CD8-positive, alpha-beta memory T cell (primary cell): ENCODE measurements at places on chromosomes 7 and 10.

- peak; percentile 99 for DNase-seq
Observed at GRCh38 chr7:25125137-25125946, at the start of gene CYCS. Gene CYCS (minus strand): TSS chr7:25125260. CDS start chr7:25124119, 1,141 bp downstream.

GRCh38 chr7:87480386-87480785, 4.9 kb upstream of the ABCB4 start:
- no peak for DNase-seq

GRCh38 chr7:144671429-144671828, 164.4 kb downstream of the TPK1 start:
- DNase-seq, result no peak

- no peak for DNase-seq
Observed at GRCh38 chr7:16135658-16136057, 285.7 kb downstream of the CRPPA start.

DNA sequence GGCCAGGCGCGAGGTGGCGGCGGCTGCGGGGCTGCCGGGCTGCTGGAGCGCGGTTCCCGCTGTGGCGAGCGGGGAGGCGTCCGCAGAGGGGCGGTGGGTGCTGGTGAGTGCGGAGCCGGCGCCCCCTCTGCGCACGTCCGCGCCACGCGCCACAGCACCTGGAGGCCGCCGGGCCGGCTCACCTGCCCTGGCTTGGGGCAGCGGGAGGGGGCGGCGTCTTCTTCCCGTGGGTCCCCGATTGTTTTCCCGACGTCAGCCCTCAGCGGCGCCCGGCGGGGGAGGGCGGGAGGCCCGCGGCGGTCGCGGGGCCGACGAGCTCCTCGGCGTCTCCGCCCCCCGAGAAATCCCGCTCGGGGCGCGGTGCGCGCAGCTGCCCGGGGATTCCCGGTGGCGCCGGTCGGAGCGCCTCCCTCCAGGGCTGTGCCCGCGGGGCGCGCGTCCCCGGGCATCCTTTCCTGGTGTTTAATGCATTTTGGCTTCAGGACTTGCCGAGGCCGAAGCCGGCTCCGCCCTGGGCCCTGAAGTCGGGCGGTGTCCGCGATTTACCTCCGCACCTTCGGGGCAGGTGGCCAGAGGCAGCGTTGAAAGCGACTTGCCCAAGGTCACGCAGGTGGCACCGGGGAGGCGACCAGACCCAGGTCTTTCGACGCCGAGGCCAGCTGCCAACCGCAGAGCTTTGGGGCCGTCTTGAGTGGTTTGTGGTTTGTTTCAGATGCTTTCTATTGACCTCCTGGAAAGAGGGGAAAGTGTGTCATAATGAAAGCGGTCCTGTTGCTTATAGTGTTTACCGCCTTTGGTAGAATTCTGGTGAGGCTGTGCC, 561 bp downstream of the PLEKHA1 start:
- peak; percentile 80 for DNase-seq

DNA sequence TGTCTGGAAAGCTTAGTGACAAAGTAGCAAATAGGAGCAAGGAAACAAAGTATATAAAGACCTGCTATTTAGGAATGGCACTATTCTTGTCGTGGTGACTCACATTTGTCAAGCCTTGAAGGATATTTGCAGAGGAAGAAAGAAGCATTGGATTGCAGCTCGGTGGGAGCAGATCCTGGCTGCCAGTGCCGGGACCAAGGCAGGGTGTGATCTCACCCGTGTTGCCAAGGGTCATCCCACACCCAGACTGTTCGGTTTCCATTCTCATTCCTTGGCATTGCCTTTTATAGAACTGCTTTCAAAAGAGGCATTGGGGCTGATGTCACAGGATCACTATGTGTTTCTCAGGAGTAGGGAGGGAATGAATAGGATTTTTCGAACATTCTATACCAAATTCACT, 176.2 kb downstream of the GALNT17 start:
- DNase-seq, result no peak

DNA sequence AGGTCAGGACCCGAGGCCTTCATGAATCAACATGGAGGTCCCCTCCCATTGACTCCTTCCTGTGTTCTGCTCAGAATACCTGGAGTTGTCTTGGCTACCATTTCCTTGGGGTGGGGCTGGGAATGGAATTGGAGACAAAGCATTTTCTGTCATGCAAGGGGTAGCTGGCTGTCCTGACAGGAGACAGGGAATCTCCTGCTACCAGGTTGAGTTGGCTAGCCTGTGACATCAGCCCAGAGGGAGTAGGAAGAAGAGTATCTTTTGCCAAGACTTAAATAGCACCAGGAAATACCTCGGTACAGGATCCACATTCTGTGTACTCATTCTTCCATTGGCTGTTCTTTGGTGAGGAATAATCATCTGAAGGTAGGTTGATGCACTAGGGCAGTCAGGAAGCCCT, 4.9 kb downstream of the ZDHHC16 start:
- DNase-seq, result no peak

DNA sequence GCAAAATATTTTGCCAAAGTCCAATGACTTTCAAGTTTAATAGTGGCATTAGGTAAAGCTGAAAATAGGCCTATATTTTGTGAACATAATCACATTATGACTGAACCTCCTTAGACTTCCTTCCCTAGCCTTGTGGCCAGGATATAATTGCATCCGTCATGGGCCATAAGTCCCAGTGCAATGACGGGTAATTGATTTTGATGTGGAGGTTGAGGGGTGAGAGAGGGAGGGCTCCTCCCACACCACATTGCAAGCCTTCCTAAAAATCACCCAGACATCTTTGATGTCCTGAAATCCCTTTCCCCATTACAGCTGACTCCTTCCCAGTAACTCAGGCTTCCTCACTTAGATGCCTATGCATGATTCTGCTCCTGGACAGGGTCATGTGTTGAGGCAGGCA, 25.6 kb downstream of the TAS2R41 start:
- no peak for DNase-seq

GRCh38 chr7:5822742-5823503, 41.5 kb upstream of the RNF216 start:
- peak; percentile 99 for DNase-seq

DNA sequence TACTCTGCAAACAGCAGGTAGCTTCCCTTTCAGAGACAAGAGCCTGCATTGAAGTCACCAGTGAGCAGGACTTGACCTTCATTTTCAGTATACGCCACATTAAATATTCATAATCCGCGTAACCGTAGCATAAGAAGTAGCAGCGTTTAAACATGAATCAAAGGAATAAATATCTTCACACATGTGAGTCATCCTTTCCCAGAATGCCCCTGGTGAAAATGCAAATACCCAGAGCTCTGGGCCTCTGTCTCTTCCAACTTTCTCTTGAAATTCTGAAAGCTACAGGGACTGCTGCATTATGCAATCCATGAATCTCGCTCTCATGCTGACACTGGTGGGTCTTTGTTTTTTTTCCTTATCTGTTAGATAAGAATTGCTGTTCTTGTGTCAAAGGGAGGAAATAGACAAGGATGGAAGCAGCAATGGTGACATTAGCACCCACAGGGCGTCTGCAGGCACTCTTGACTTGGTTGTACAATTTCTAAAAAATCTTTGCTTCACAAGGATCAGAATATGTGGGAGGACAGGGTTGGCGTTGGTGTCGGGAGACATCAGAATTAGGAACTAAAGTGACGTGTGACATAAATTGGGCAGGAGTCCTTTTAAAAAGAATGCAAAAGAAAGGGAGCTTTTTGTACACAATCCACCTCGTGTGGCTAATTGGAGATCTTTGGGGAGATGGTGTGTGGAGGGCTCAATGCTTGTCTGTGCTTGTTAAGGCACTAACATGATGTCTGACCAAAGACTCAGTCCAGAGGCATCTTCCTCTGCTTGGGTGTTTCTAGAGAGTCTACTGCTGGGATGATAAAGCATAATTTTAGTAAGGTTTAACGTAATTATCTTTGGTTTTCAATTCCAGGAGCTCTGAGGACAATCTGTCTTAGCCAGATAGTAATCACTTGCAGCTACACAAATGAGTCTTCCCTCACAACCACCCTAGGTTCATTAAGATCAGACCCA, 390.3 kb downstream of the KCNMA1 start:
- DNase-seq, result no peak

GRCh38 chr10:118841881-118842605, 87.3 kb upstream of the CACUL1 start:
- DNase-seq, result no peak

GRCh38 chr7:104873401-104873800, 140.6 kb upstream of the KMT2E start:
- no peak for DNase-seq

DNA sequence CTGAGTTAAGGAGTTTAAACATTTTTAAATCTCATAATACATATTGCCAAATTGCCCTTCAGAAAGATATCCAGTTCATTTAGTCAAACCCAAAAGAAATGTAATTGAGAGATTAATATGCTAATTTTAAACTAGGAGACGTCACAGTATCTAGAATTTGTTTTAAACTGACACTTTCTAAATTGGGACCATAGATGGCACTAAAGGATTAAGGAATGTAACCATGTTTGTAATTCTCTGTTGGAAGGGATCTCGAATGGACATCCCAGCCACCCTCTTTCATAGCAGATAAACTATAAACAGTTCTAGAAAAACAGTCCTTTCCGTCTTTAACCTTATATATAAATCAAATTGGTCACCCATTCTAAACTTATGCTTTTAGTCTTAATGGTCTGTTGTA, 30.0 kb upstream of the SAMD9L start:
- DNase-seq, result no peak

DNA sequence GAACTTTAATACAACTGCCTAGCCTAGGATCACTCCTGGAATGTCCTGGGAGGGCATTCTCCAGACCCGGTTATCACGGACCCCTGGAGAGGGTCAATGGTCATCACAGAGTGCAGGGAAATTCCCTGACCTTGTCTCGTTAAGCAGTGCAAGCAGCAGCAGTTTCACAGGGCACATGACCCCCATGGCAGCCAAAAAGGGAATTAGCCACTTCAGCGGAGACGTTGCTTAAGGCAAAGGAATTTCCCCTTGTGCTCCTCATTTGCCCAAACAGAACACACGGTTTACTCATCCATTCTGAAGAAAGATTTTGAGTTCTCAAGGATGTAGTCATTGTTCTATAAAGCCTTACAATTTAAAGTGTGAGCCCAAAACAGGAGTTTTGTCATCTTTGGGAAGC, 260.3 kb downstream of the SNX13 start:
- DNase-seq, result no peak

- DNase-seq, result no peak
Observed at GRCh38 chr10:54914049-54914448, 113.0 kb upstream of the PCDH15 start.

DNA sequence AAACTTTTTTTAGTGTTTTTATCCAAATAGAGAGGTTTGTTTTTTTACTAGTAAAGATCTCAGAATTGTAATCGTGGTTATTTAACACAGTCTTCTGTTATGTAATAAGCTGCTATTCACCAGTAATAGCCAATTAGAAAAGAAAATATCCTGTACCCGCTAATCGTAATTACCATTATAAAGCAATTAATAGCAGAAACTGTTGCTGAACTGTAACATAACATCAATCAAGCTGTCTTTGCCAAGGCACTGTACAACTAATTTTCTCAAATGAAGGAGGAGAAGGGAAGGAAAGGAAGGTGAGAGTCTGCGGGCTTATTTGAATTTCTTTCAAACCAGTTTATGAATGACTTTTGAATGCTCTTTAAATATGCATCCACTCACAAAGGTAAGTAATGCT, 9.3 kb downstream of the ZNF277 start:
- no peak for DNase-seq

DNA sequence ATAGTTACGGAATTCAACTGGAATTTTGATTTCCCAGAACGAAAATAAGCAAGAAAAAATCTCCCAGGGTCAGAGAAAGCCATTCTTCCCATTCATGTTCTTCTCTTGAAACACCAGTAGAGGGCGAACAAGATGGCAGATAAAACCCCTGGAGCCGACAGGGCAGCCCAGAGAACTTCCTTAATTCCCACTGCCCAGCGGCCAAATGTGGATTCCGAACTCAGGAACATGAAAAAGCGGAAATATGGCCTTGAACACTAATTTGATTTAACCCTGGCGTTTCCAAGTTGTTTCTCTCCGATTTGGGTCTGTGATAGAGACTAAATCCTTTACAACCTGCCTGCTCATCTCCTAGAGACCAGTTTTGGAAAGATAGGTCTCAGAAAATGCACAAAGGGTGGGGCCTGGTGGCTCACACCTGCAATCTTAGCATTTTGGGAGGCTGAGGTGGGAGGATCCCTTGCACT, 100.7 kb upstream of the WAC start:
- peak; percentile 38 for DNase-seq

DNA sequence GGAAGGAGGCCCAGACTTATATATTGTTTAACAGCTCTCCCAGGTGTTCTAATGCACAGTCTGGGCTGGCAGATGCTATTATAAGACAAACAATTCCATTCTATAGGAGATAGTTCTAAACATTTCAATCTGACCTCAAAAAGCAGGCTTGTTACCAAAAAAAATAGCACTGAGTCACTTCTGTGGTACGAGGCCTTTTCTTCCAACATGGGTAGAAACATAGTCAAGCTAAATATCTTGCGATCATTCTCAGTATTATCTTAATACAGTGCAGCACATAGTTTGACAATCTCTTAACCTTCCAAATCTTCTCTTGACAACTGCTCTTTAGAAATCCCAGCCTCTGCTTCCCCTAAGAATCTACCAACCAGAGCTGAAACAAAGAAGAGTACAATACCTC, 46.6 kb upstream of the MKX start:
- no peak for DNase-seq

DNA sequence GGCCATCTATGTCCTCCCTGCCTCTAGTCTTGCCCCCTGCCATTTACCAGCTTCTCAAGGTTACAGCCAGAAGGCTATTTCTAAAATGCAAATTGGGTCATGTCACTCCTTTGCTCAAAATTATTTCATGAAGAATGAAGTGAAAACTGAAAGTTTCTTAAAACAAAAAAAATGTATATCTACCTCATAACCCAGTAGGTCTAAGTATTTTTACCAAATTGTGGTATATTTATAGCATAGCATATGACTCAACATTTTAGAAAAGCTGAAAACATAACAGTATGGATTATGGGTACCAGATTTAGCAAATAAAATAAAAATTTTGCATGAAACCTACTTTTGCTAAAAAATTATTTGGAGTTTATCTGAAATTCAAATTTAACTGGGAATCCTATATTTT, 78.4 kb downstream of the SLC16A9 start:
- DNase-seq, result no peak

GRCh38 chr10:100653957-100654781, 91.2 kb upstream of the PAX2 start:
- no peak for DNase-seq
